ENCODE measurements at places on chromosomes 6 and 20. TPM values are rescaled to one million over a fixed set of nuclear protein-coding genes. Genes with fewer than 3 reads are reported as not detected.

The RIPPLY2 gene
- not detected for total RNA-seq

The TMC2 gene
- not detected for total RNA-seq

GRCh38 chr20:49999329-49999728, 16.5 kb downstream of the SNAI1 start:
- no peak for DNase-seq

- no peak for DNase-seq
These were observed 229.7 kb downstream of the MAFB start for GRCh38 chr20:40459299-40459698.

GRCh38 chr6:66599541-66599940, 892.5 kb upstream of the EYS start:
- no peak for DNase-seq
